ENCODE measurements at places on chromosomes 6 and 20.

DNA sequence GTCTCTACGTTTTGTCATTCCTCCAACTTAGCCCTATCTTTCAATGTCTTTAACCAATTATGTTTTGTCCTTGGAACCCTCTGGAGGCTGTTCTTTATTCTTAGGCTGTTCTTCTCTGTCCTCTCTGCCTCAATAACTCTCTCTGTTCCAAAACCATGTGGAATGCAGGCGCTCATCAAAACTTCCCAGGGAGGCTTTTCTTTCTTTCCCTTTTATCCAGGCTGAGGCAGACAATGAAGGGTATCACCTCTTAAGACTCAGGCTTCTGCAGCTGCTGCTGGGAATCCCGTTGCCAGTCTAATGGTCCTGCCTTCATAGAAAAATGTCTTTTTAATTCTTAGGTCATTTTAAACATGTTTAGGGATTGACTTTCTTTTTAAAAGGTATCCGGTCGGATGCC, 544.7 kb downstream of the CDH26 start:
- DNase-seq = no peak

- DNase-seq = no peak
Measured at GRCh38 chr6:19602434-19603013, 234.6 kb upstream of the ID4 start.

DNA sequence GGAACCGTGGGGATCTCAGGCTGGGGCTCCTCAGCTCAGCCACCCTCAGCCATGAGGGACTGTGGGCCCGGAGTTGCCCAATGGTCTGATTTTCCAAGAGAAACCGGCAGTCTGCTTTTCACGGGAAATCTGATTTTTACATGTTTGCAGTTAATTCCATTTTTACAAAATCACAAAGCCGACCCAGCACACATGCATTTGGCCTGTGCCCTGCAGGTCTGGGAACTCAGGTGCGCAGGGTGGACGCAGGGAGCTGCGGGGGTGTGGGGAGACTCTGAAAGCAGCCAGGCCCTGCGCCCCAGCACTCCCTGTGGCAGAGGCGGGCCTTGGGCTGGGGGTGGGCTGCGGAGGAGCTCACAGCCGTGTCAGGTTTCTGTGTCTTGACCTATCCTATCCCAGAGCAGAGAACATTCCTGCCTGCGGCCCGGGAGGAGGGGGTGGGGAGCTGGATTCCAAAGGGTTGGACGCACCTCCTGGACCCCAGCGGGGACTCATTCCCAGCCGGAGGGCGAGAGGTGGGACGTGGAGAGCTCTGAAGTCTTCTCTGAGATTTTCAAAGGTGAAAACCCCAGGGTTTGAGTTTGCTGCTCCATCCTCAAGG, 60.6 kb downstream of the ADNP start:
- no peak for DNase-seq

DNA sequence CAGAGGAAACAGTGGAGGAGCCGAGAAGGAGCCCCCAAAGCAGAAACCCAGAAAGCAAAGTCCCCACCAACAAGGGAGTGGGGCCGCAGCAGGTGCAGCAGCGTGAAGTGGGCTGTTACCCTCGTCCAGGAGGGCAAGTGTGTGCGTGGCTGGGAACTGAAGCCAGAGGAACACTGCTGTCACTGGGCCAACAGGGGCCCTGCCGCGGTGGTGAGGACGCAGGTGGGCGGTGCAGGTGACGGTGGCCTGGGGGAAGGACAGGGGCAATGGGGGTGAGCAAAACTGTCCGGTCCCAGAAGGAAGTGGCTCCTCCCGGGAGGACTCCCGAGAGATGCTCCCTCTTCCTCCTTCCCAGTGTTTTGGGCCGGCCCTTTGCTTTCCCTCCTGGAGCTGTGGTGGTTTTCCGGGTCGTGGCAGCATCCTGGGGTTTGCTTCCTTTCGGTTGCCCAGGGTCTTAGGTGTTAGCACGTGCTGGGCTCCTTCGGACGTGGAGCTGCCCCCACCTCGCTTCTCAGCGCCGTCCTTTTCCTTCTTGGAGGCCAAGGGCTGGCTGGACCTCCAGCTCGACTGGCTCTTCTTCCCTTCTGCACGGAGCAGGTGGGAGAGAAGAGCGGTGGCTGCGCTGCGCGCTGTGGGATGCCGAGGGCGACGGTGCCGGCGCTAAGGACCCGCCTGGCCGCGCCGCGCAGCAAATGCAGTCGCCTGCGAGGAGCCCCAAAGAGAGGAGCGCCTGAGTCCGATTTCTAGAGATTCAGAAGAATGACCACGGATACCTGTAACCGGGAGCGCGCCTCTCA, 62.7 kb upstream of the SLC2A12 start:
- DNase-seq = no peak

- no peak for DNase-seq
Measured at GRCh38 chr6:165988302-165988756, 179.3 kb downstream of the TBXT start.

DNA sequence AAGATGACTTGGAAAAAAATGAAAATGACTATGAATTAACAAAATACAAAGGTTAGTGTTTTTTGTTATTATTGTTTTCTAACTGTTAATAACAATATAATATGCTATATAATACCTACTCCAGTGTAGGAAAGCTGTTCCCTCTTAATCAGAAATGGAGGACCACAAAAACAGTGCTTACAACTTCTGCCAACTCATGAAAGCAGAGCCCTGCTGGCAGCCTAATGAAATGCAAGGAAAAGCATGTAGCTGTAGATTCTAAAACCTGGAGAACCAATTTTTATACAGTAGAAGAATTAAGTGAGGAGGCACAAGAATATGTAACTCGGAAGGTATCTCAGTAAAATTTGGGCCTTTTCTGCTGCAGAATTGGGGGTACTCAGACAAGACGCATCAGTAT, 29.4 kb downstream of the PHIP start:
- DNase-seq = no peak

DNA sequence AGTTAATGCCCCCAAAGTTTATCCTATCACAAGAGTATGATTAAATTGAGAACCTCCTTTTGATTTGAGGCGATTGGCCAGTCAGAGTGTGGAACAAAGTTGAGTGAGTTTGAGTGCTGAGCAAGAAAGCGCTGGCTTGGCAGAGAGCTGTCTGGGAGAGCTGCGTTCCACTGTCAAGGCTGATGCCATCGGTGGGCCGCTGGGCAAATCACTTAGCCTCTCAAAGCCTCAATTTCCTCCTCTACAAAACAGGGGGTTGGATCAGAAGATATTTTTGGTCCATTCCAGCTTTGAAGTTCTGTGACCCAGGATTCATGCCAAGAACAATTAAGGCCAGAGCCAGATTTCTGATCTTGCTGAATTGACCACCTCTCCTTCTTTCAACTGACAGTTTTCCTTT, 60.2 kb downstream of the TMEM242 start:
- DNase-seq = no peak

- DNase-seq = no peak
Measured at GRCh38 chr6:28000351-28001045, 43.5 kb downstream of the OR2B6 start.

GRCh38 chr20:23161968-23162696, 76.0 kb upstream of the CD93 start:
- no peak for DNase-seq

DNA sequence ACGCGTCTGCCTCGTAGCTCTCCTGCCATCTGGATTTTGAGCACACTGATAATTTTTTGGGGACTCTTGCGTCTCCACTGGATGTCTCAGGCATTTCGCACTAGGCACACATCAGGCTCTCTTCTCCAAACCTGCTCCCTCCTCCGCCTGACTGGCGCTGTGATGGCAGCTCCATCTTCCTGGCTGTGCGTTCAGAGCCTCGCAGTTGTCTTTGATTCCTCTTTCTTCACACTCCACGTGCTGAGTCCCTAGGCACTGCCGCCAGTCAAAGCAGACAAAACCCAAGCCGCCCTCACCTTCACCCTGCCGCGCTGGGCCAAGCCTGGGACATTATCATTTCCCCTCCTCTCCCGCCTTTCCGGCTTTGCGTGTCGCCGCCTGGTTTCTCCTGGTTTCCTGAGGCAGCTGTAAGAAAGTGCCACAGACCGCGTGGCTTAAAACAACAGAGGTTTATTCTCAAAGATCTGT, 778 bp downstream of the PSMG4 start:
- DNase-seq = no peak

- no peak for DNase-seq
Measured at GRCh38 chr6:139858429-139858828, 484.0 kb upstream of the CITED2 start.

GRCh38 chr6:100305209-100305869, 159.4 kb downstream of the SIM1 start:
- DNase-seq = no peak

DNA sequence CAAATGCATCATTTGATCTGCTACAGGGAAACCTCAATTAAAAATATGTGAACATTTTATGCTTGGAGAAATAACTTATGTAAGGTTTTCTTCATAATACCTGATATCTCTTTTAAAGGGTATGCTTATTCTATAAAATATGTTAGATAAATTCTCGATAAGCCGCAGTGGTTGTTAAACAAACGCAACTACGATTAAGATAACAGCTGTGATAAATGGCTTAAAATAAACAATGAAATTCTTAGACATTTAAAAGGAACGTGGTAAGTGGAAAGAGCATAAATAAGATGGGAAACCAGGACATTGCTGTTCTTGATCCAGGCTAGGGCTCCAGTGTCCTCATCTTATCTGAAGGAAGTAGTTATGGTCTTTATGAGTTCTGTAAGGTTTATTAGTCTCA, 415.9 kb downstream of the CD83 start:
- no peak for DNase-seq

- no peak for DNase-seq
Measured at GRCh38 chr6:27592481-27593199, 119.7 kb upstream of the ZNF184 start.

DNA sequence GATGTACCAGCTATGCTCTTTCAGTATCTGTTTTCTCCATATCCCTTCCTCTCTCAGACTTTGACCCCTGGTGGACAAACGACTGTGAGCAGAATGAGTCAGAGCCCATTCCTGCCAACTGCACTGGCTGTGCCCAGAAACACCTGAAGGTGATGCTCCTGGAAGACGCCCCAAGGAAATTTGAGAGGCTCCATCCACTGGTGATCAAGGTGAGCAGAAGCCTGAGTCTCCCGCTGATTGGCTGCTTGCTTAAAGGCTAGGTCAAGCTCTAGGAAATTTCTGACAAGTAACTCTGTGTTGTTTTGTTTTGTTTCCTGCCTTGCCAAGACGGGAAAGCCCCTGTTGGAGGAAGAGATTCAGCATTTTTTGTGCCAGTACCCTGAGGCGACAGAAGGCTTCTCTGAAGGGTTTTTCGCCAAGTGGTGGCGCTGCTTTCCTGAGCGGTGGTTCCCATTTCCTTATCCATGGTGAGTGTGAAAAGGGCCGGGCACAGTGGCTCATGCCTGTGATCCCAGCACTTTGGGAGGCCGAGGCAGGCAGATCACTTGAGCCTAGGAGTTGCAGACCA, 28.6 kb downstream of the C6orf89 start:
- no peak for DNase-seq

GRCh38 chr20:33229843-33230242, 6.0 kb upstream of the BPIFA1 start:
- DNase-seq = no peak

DNA sequence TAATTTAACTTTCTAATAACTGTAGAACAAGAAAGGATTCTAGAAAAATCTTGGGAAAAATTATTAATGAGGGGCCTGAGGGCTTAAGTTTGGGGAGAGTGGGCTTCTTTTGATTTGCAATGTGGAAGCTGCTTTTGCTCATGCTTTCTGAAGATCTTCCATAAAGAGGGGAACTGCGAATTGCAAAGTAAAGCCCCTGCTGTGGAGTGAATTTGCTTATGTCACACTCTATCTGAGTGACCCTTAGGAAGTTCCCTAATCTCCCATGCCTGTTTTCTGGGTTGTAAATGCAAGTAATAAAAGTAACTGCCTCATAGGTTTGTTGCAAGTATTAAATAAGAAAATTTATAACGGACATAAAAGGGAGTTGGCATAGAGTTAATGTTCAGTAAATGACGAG, 301.2 kb downstream of the PLCB1 start:
- DNase-seq = no peak

DNA sequence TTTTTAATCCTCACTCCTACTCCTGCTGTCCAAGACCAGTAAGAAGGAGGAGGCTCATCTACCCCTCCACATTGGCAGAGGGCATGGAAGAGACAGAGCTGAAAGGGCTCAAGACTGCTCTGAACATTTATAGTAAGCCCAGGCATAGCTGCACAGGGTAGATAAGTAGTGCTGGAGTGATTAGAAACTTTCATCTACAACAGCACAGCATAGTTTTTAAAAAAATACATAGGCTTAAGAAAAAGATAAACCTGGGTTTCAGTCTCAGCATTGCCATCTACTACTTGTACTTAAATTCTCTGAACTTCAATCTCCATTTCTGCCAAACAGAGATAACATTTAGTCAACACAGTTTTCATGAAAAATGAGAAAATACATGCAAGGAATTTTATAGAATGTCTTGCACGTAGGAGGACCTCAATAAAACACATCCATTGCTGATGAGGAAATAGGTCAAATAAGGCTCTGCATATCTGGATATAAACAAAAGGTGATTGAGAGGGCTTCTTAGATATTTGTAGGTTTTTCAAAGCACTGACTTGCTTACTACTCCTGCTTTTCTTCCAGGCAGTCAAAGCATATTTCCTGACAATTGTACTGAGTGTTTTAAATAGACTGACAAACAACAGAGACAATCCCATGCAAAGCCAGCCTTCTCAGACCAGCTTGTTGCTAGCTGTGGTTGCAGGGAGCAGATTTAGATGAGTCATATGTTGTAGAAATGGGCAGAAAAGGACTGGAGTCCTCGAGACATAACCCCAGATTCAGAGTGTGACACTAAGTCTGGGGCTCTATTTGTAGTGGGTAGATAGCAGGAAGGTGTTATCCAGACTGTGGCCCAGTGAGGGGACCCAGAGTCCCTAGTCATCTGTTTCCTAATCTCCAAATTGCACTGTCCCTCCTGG, 107.4 kb upstream of the TAB2 start:
- DNase-seq = no peak

DNA sequence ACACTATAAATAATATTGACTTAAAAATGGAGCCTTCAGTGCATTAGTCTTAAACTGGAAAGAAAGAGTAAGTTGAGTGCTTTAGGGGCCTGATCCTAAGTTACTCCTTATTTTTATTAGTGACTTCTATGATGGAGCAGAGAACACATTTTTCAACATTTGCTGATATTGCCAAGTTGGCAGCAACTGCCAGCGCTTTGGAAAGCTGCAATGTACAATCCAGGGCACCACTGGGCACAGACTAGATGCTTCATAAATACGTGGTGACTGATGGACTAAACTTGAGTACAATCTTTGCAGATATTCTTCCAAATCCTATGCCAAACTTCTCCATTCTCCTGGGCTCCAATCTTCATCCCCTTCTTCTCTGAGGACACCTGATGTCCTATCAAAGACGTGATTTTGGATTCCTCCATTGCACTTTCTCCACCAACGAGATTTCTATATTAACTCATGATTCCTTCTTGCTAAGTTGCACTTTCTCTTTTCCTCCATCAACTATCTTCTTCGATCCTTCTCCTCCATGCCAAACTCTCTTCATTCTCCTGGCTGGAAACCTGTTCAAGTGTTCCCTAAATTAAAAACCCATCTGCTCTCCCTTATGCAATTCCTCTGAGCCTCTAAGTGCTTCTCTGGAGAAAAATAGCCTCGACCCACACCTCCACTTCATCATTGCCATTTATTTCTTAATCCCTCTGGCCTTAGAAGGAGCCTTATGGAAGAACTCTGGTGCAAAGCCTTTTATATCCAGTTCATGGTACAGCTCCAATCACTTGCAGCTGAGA, 28.5 kb upstream of the PAK5 start:
- DNase-seq = no peak

Data from stimulated activated CD8-positive, alpha-beta memory T cell treated with anti-CD3 and anti-CD28 coated beads, Interleukin-4, amount 100 ng/mL, for 1 hour (primary cell).